ENCODE measurements at places on chromosomes 6 and 20.
A peak's percentile ranks its signal among the peaks of the same experiment; 100 is the strongest.

DNA sequence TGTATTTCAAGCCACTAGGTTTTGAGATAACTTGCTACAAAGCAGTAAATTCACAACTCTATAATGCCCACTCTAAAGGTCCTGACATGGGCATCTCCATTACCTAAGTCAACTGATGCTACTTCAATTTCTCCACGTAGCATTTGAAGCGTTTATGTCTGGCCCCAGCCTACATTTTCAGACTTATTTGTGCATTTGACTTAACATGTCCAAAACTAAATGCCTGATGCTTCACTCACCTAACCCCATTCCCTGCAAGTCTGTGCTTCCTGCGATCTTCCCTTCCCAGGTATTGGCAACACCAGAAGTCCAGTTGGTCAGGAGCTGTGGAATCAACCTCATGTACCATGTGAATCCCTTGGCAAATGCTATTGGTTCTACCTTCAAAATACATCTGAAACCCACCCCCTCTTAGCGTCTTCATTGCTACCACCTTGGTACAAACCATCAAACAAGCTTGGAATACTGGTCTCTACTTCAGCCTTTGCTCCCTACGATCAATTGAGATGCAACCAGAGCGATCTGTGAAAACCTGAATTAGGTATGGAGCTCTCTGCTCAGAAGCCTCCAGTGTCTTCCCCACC is 12.8 kb upstream of the ZNFX1 start:
- no peak for DNase-seq

DNA sequence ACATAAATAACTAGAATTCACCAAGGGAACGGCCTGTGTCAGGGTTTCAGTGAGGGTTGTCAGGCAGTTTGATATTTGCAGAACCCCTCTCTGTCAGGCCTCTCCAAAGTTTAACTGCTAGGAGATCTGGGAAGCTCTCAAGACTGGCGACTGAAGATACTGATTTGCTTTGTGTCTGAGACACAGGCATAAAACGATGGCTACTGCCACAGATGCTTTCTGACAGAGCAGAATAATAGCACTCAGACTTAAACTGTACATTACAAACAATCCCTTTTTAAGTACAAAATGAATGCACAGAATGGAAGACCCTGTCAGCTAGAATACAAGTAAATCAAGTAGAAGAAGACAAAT is 7.2 kb upstream of the ATXN1 start:
- DNase-seq = no peak

DNA sequence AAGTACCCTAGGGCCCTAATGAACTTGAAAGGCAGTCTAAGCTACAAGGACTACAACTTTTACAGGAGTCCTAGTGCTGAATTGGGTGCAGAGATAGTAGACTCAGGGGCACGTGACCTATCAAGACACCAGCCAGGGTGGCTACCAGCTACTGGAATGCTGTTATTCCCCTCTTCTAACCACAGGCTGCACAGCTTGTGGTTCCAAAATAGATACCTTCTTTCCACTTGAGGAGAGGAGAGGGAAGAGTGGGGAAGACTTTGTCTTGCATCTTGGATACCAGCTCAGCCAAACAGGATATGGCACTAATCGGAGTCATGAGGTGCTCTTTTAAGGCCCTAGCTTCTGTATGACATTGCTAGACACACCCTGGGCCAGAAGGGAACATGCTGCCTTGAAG is 60.0 kb upstream of the MTRF1L start:
- DNase-seq = no peak

DNA sequence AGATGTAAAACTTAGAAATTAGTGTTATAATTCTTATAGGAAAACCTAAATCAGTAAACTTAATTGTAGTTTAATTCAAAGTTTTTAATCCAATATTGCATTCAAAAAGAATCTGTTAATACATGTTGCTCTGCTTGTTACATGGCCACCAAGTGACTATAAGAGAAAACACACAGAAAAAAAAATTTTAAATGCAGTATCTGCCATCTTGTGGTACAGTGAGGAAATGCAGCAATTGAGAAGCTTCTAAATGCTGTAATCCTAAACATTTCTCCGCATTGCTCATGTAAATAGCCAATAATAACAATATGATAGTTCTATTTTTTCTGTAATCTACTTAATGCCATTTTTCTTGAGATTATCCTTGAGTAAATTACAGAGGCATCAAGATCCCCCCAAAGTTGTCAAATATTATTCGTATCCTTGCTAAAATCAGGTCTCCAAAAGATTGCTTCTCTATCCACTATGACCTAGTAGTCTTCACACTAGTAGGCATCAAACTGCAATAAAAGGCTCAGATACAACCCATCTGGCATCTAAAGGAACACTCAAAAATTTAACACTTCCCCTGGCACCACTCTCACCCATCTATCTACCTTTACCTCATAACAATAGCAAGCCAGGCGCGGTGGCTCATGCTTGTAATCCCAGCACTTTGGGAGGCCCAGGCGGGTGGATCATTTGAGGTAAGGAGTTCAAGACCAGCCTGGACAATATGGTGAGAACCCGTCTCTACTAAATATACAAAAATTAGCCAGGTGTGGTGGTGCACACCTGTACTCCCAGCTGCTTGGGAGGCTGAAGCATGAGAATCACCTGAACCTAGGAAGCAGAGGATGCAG is 34.6 kb downstream of the HDAC2 start:
- DNase-seq = no peak

- DNase-seq = peak; percentile 89
These were observed at the start of gene ATP6V1G2 for GRCh38 chr6:31546339-31546957. ATP6V1G2 (minus strand) TSS chr6:31546608; CDS start chr6:31546559, 49 bp downstream.

- DNase-seq = no peak
These were observed 134.9 kb upstream of the LRFN2 start for GRCh38 chr6:40722091-40722490.

GRCh38 chr20:51389543-51390264 is 152.8 kb downstream of the NFATC2 start:
- no peak for DNase-seq

DNA sequence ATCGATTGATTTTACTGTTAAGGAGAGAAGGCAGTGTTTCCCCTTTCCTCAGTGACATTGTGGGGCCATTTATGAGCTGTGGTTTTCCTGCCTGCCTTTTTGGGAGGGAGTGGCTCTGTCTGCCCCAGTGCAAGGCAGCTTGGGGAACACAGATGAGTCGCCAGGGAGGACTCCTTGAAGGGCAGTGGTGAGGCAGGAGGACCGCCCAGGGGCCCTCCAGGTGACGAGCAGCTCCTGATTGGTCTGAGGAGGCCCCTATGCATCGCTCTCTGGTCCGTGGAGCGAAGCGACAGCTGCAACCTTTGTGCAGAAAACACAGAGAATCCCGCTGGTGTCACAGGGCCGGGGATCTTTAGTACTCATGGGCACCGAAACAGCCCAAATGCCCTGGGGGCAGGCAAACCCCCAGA is 100.3 kb downstream of the TMEM242 start:
- no peak for DNase-seq

- DNase-seq = no peak
These were observed 13.1 kb downstream of the JAG1 start for GRCh38 chr20:10660661-10661060.

DNA sequence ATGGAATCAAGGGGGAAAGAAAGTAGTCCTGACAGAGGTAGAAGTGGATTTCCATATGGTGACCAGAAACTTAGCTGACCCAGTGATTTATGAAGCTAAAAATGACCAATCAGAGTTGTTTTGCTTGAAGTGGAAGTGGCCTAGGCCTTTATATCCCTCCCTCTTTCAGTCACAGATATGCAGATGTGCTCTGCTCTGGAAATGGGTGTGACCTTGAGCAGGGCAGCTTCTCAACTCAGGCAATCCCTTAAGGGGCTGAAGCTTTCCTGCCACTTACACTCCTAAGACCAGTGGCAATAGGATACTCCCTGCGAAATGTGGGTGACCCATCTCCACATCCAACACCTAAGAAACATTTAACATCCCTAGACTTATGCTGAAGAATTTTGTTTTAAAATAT is 256.6 kb downstream of the EYS start:
- DNase-seq = no peak

DNA sequence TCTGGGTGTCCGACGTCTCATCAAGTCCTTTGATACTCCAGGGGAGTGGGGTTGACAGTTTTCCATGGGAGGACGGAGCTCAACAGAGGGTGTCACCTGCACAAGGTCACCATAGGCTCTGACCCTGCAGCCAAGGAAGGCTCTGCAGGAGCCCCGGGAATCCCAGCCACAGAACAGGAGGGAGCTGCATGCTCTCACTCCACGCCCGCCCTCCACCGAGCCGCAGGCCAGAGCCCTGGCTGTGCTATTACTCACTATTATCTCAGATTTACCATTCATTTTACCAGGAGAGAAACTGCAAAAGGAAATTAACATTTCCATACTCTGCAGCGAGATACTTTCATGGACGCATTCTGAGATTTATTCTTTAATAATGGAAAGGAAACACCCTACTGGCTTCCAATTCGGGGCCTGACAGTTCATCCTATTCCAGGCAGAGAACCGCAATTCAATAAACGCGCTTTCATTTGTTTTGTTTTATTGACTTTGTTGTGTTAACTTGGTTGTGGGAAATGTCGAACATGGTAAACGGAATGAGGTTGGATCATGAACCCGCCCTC is 18.3 kb upstream of the NTSR1 start:
- no peak for DNase-seq

DNA sequence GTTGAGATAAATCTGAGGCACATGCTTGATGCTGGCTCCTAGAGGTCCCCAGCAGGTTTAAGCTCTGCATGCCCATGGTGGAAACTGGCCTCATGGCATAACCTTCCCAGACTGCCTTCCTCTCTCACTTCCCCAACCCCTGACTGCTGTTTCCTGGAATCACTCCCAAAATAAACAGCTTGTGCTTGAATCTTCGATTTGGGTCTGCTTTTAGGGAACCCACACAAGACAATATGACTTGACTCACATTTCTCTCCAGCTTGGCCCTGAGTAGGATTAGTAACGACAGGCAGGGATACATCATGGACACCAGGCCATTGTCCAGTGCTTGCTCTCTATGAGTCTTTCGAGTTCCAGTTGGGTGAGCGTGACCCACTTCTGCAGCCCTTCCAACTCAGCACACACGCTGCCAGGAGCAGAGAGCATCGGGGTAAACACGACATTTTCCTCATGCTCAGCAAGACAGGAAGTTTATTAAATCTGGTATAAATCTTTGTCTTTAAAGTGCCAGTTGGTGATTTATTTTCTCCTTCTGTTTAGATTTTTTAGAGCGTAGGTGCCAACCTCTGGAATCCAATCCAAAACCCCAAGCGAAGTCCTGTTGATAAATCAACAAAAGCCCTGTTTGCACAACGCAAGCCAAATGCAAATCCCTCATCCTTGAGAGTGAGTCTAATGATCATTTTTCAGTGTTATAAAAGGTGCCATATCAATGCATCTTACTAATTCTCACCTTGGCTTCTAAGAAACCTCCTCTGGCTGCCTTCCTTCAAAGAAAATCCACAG is 135.0 kb downstream of the FOXA2 start:
- DNase-seq = no peak

All from progenitor cell of endocrine pancreas (in vitro differentiated cells).